ENCODE measurements at places on chromosomes 1 and 21.

GRCh38 chr1:192914696-192915095 is 105.9 kb downstream of the RGS2 start:
- DNase-seq: no peak

- no peak for DNase-seq
Observed at GRCh38 chr1:239682960-239683359, 296.6 kb downstream of the CHRM3 start.

DNA sequence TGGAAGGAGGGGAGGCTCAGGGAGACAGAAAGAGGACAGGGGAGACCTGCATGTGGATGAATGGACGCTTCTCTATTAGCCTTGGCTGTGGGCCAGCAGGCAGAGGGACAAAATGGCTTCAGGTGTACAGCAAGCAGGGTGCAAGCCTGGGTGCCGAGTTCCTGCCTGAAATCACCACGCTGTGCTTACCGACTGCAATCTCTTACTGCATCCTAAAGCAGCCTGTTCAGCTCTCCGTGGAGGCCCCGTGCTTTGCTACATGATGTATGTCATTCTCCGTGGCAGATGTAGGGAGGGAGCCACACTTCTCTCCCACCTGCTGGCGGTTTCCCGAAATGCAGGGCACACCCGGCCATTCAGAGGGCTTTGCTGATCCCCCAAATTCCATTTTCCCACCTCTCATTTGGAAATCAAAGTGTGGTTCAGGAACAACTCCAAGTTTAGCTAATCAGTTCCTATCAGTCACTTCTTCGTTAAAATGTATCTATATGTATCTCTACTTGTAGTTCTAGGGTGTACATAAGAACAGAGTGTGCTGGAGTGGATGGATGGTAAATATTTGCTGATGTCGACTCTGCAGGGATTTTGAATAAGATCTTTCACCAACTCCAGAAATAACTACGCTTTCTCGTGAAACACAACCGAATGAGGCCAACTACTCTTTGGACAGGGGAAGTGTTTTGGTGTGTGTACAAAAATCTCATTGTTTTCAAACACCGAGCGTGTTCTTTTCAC is 122.3 kb upstream of the BACE2 start:
- DNase-seq: no peak

- no peak for DNase-seq
Observed at GRCh38 chr1:2271211-2271721, 43.1 kb downstream of the SKI start.

DNA sequence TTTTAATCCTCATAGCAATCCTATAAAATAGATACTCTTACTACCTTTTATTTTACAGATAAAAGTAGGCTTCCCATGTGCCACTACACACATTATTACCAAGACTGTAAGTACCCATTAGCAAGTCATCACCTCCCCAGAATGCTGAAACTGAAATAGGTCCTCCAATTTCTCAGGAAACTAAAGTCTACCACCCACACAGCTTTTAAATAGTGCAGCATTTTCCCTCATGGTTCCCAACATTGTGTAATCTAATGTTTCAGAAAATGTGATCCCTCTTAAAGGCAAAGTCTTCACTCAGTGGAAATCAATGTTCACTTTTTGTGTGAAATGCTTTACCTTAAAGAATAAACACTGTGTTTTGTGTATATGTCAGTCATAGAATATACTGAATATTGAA is 356.5 kb downstream of the GPATCH2 start:
- no peak for DNase-seq

- no peak for DNase-seq
Observed at GRCh38 chr1:228379666-228380065, 27.0 kb downstream of the TRIM11 start.

DNA sequence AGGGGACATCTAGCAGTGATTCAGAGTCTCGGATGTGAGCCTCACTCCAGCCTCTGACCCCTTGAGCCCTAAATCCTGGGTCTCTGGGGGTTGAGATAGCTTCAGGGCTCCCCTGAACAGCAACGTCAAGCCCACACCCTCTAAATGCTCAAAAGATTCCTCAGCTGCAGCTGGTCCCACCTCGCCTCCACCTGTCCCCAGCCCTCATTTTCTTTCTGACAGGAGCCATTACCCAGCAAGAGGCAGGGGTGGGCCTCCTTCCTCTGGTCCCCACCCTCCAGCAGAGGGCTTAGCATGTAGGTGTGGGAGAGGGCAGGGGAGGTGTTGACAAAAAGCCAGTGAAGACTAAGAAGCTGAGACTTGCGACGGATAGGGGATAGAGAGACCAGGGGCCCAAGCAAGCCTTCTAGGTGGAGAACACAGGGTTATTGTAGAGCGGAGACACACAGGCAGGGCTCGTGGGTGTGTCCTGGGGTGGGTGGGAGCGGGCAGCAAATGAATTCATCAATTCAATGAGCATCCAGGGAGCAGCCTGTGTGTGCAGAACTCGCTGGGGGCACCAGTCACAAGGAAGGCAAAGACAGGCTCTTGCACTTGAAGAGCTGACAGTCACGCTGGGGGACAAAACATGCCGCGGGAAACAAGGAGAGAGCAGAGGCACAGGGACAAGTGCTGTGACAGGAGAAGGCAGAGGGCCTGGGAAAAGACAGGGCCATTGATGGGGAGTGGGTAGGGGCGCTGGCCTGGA is 48.9 kb upstream of the GOLT1A start:
- no peak for DNase-seq

DNA sequence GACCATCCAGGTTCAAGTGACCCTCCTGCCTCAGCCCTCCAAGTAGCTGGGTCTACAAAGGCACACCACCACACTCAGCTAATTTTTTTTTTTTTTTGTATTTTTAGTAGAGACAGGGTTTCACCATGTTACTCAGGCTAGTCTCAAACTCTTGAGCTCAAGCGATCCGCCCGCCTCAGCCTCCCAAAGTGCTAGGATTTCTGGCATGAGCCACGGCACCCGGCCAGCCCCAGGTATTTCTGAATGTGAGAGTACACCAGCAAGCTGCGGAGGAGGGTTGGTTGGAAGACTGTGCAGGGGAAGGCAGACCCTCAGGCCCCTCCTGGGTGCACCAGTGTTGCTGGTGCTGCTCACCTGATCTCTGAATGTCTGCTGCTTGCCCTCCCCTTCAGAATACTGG is 33.1 kb upstream of the SIM2 start:
- no peak for DNase-seq

GRCh38 chr1:20555025-20555757 is 2.8 kb downstream of the FAM43B start:
- DNase-seq: no peak

DNA sequence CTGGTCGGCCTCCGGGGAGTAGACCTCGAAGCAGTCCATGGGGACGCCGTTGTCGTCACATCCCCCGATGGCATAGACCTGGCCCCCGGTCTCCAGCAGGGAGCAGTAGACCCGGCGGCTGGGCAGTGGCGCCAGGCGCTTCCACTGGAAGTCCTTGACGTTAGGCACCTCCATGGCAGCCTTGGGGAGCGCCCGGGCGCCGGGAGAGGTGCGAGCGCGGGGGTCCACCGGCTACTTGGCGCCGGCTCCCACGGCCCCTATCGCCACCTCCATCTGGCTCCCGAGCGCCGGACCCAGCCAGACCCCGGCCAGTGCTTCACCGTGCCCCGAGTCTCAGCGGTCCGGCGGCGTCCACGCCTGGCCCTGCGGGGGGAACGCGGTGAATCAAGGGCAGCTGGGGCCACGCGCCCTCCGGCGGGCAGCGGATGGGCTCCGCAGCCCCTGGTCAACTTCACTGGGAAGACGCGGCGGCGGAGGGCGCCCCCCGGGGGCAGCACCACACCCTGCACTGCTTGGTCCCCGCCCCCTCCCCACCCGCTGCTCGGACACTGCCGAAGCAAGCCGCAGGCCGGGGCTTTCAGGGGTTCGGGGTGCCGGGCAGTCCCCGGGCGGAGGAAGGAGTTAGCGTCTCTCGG is 13.2 kb downstream of the KLHDC8A start:
- no peak for DNase-seq

DNA sequence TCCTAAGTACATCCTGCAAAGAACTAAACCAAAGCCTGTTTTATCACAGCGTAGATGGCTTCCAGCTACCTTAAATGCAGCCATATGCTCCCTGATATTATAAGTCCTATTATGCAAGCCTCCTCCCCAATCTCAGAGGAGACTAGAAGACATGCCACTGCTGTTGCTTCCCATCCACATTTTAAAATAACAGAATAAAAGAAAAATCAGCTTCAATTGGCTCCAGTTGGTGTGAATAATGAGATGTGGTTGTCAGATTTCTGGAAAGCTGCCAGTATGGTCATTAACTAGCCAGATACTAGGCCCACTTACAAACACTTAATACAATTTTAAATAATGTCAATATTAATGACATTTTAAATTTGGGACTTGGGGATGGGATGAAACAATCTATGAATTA is 25.7 kb downstream of the WARS2 start:
- DNase-seq: no peak

DNA sequence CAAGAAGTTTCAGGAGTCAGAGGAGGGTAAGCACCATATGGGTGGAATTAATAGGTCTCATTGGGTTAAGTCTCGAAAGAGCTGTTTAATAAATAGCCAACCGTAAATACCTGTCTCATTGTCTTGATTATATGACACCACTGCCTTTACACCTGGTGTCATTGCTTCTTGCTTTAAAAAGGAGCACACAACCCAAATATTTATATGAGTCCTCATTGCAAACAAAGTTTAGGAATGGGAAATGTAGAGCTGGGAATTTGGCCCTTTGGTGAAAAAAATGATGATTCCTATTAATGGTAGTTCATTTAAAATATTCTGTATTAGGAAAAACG is 2.1 kb downstream of the BACH1 start:
- DNase-seq: no peak

DNA sequence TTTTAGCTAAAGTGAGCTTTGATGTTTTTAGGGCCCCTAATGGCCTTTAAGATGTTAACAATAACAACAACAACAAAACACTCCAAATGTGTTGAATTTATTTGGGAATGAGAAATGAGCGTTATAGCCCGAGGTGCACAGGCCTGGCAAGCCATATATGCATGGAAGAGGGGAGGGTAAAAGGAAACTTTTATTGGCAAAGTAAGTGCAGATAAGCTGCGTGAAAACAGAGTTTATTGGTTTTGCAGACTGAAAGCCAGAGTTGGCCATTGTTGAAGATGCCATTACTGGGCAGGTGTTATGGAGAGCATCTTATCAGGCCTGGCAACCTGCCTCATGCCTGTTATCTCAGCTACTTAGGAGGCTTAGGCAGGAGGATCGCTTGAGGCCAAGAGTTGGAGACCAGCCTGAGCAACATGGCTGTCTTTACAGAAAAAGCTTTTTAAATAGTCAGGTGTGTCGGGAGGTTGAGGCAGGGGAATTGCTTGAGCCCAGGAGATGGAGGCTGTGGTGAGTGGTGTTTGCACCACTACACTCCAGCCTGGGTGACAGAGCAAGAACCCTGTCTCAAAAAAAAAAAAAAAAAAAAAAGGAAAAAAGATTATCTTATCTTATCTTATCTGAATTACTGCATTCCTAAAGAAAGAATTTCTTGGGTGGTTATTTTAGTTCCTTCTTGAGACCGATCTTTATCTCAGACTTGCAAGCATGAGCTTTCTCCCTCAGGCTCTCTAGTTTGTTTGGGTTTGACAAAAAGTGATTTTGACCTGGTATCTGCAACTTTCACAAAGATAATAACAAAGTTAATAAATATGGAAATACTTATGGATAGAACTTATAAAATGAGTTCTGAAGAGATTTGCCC is 1.7 kb downstream of the PATJ start:
- DNase-seq: no peak

- DNase-seq: no peak
Observed at GRCh38 chr1:84156210-84156621, 12.1 kb downstream of the PRKACB start.

DNA sequence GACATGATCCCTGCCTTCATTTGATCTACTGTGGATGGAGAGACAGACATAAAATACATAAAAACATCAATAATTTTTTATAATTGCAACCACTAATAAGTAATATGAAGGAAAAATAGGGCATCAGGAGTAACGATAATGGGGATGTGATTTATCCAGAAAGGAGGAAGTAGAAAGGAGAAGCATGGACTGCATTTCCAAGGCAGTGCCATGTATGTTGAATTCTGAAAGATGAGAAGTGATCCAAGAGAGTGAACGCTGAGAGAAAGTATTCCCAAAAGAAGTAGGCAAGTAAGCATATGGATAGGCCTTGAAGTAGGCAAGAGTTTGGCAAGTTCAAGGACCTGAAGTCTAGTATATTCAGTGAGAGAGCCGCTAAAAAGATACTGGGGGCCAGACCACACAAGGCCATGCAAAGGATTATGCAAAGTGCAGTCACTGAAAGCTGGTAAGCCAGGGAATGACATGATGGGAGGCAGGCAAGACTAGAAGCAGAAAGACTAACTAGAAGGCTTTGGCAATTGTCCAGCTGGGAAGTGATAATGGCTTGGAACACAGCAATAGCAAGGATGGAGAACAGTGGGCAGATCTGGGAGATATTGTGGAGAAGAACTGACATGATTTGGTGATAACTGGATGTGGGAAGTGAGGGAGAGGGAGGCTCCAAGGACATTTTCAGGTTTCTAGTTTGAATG is 85.9 kb downstream of the TM2D1 start:
- DNase-seq: no peak

DNA sequence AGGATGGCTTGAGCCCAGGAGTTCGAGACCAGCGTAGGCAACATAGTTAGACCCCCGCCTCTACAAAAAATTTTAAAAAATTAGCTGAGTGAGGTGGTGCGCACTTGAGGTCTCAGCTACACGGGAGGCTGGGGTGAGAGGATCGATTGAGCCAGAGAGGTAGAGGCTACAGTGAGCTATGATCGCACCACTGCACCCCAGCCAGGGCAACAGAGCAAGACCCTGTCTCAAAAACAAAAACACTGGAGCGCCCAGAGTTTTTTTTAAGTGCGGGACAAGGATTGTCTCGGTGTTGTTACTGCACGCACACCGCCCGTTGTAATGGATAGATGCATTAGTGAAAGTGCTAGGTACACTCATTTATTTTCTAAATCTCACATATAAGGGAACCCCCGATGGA is 37.1 kb downstream of the PIK3CD start:
- no peak for DNase-seq

GRCh38 chr1:66729119-66729518 is 23.1 kb upstream of the DYNLT5 start:
- DNase-seq: no peak

DNA sequence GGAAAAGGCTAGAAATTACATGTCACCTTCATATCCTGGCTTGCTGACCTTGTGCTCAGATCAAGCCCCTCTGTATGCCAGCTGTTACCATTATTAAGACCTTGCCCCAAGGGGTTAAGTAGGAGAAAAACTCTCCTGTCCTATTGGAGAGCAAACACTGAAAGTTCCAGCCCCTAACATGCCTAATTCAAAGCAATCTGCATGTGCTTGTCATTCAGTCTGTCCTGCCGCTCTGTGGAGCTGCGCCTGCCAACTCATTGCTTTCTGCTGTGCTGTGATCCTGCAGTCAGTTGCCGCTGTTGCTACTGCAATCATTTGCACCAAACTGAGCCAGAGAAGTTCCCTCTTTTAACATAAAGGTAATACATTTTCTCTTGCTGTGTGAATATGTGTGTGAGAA is 113.4 kb downstream of the DISP1 start:
- DNase-seq: no peak

GRCh38 chr1:55364216-55364615 is 149.1 kb upstream of the USP24 start:
- DNase-seq: no peak

- no peak for DNase-seq
Observed at GRCh38 chr1:183306317-183307042, 111.7 kb downstream of the NMNAT2 start.
